ENCODE measurements at places on chromosomes 7 and 10.

GRCh38 chr10:47088656-47089354 lies 177.6 kb downstream of the PTPN20 start:
- no peak for DNase-seq

- DNase-seq = no peak
Measured at GRCh38 chr10:116857156-116857555, 7.9 kb downstream of the ENO4 start.

GRCh38 chr10:78375854-78376785 lies 342.5 kb downstream of the RPS24 start:
- DNase-seq = no peak

DNA sequence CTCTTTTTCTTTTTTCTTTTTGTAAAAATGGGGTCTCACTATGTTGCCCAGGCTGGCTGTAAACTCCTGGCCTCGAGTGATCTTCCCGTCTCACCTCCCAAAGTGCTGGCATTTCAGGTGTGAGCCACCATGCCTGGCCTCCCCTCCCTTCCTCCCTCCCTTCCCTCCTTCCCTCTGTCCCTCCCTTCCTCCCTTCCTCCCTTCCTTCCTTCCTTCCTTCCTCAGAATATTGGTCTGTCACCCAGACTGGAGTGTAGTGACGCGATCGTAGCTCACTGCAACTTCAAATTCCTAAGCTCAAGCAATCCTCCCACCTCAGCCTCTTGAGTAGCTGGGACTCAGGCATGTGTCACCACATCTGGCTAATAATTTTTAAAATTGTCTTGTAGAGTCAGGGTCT lies 8.4 kb downstream of the AGAP3 start:
- DNase-seq = no peak

DNA sequence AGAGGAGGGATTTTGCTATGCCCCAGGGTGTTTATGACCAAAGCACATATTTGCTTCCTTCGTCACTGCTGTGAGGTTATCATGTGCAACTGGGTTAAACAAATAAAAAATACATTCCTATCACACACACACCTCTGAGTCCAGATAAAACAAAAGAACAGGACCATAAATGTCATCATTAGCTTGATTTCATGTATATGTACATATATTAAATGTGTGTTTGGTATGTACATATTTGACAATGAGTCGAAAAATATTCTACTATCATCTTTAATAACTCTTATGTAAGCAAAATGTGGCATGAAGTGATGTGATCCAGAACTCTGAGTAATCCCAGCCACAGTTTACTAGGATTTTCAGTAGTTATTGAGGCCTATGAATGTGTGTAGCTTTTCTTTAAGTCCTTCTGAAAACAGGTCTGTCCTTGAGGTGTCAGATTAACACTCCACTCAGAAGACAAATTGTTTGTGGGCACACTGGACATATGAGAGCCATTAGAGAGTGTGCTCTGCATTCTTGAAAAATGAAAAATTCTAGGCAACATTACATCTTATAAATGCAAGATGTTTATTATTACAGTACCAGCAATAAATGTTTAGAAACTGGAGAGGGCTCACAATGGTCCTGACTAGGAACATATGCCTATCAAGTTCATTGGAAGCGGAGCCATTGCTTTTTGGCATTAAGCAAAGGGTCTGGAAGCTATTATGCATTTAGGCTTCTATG lies 335.1 kb upstream of the SEMA3A start:
- DNase-seq = no peak

DNA sequence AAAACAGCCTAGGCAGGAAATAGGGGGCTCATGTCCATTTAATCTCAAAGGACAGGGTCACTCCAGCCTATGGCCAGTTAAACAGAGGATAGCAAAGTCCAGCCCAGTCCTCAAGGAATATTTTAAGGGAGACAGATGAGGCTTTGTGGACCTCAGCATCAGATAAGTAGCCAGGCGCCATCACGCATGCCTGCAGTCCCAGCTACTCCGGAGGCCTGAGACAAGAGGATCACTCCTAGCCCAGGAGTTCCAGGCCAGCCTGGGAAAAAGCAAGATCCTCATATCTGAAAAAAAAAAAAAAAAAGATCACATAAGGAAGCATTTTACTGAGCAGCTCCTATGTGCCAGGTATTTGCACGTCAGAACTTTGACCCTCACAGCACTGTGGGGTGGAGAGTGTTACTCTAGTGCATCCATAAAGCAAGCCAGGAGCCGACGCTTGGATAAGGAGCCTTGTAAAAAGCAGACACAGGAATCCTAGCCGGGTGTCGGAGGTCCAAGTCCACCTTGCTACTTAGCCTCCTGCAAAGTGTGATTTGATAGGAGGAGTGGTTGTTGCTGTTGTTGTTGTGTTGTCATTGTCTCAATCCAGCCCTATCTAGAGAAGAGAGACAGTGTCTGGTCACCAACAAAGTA lies 61.8 kb upstream of the DOCK1 start:
- no peak for DNase-seq

- no peak for DNase-seq
Measured at GRCh38 chr7:35258868-35259522, 5.1 kb upstream of the TBX20 start.

- DNase-seq = no peak
Measured at GRCh38 chr10:7337431-7338171, 73.2 kb downstream of the SFMBT2 start.

DNA sequence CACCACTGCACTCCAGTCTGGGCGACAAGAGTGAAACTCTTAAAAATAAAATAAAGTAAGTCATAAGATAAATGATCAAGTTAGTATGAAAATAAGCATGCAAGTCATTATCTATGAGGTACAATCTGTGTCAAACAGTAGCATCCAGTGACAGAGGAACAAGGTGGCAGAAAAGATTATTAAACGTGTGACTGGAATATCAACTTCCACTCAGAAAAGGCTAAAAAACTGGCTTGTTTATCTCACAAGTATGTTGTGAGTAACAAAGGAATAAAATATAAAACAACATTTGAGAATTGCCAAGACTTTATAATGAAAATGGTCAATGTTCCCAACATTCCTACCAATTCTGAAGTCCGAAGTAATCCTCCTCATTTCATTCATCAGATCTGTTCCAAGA lies 30.3 kb downstream of the ITGB1 start:
- DNase-seq = no peak

Measured in DMS 273 treated with DMSO at 0.1 percent for 48 hours (cell line).